ENCODE measurements at places on chromosomes 7 and 10. TPM values are rescaled to one million over a fixed set of nuclear protein-coding genes. Genes with fewer than 3 reads are reported as not detected.

Gene INMT
- polyA plus RNA-seq = 7.2 TPM

Gene ABI1
- polyA plus RNA-seq = 40.8 TPM

Gene NPSR1
- polyA plus RNA-seq = 2.0 TPM

Gene HYAL4
- not detected for polyA plus RNA-seq

Gene SYT15
- 3.3 TPM for polyA plus RNA-seq

Gene DNAH11
- 0.61 TPM for polyA plus RNA-seq

Gene ZCCHC24
- polyA plus RNA-seq = 54.7 TPM

Gene SPAM1
- not detected for polyA plus RNA-seq

Gene STEAP2
- 3.0 TPM for polyA plus RNA-seq

Gene MAGI2
- polyA plus RNA-seq = 4.1 TPM

Gene PWWP2B
- polyA plus RNA-seq = 6.7 TPM

Gene ADAM22
- polyA plus RNA-seq = 7.3 TPM

Gene KLF14
- polyA plus RNA-seq = 1.4 TPM

Gene PROSER2
- 3.7 TPM for polyA plus RNA-seq

Gene DOCK1
- polyA plus RNA-seq = 41.9 TPM

Gene PAX4
- not detected for polyA plus RNA-seq

Gene ITPRID1
- 0.29 TPM for polyA plus RNA-seq
